ENCODE measurements at places on chromosomes 16 and 17. TPM values are rescaled to one million over a fixed set of nuclear protein-coding genes. Genes with fewer than 3 reads are reported as not detected.

KRTAP2-2 gene
- not detected for total RNA-seq

STH gene
- not detected for total RNA-seq

FBXW10B gene
- 2.4 TPM for total RNA-seq

AURKB gene
- total RNA-seq, result 3.7 TPM

SPIRE2 gene
- 2.6 TPM for total RNA-seq

DNA sequence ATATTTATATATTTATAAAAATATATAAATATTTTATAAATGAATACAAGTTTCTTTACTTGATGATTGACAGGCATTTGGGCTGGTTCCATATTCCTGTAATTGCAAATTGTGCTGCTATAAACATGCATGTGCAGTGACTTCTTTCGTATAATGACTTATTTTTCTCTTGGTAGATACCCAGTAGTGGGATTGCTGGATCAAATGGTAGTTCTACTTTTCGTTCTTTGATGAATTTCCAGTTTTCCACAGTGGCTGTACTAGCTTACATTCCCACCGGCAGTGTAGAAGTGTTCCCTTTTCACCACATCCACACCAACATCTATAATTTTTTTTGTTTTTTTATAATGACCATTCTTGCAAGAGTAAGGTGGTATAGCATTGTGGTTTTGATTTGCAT is 7.8 kb downstream of the ACSM2B start:
- no peak for DNase-seq

DNA sequence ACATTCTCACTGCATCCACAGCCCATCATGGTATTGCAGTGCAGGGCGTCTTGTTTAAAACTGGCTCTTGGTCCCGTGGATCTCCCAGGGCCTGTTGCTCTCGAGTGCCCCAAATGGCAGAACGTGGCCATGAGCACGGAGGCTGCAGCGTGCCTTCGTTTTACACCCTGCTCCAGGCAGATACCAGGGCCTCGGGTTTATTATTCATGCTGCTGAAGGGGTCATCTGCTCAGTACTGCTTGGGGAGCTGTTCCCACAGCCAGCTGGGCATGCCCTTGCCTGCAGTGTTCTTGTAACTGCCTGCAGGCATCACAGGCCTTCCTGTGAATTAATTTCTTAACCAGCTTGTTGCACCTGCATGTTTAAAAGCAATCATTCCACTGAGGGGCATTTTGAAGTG is 129.7 kb upstream of the CHMP6 start:
- peak; percentile 23 for DNase-seq

DNA sequence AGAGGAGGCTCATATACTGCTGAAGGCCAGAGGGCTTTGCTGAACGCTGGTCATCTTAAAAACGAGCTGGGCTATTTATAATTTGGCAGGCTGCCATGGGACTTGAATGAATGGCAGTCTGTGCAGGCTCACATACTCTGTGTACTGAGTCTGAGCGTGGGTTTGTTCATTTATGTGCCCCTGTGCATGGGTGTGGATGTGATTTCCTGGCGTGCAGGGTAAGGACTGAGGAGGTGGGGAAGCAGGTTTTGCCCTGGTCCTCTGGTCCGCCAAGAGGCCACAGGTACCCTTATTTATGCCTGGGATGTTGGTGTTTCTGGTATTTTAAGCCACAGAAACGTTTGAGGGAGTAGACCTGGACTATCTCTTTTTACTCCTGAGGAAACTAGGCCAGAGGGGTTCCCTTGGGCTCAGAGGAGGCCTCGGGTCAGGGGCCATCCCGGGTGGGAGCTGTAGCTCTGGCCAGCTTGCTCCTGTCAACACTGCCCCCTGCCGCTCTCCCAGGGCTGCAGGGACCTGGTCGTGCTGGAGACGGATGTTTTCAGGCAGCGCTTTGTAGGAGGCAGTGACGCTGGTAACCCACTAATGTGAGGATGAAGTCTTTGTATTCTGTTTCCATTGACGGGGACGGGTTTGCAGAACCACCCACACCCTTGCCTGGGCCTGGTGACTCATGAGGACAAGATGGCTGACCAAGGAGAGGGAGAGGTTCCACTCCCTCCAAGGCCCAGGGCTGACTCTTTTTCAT is 184.4 kb downstream of the MSI2 start:
- peak; percentile 97 for DNase-seq

GRCh38 chr17:7177191-7177953 is 1.8 kb downstream of the ASGR1 start:
- DNase-seq, result peak; percentile 41

- DNase-seq, result no peak
Measured at GRCh38 chr16:30068750-30069610, 3.4 kb downstream of the ALDOA start.

DNA sequence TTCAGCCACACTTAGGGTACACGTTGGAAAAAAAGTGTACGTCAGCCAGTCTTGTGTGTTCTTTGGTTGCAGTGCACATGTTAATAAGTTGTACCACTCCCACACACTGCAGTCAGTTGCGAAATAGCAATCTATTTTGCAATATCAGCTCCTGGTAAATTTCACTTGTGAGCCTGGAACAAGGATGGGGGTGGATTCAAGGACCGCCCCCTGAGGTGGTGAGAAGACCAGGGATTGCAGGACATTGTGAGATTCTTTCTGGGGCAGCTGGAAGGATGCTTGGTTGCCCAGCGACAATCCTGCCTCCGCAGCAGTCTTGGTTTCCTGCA is 78.6 kb upstream of the ZFHX3 start:
- peak; percentile 61 for DNase-seq

DNA sequence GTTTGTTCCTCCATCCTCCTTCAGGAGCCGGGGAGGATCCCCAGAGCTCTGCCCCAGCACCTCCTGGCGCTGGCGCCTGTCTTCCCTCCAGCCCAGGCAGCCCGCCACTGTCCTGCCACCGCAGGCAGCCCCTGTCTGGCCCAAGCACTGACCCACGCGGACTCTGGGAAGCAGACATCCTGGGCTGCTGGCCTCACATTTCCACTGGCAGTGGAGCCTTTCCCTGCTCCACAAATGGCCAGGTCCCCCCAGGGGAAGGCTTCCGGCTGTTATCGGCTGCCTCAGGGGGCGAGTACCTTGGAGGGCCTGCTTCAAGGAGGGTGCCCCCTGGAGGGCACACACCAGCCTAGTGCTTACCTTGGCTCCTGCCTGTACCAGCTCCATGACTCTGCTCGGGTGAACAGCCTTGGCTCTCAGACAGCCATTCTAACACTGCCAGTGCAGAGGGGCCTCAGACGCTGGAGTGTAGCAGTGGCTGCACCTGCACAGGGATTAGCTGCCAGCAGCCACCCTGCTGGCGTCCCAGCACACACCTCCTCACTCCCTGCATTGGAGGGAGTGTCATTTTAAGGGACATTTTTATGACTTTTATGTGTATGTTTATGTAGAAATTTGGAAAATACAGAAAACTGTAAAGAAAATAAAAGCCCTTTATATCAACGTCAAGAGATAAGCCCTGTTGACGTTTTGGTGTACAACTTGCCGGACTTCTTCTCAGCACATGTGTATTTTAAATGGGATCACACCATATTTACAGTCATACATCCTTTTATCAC is 21.0 kb downstream of the ACE start:
- no peak for DNase-seq

GRCh38 chr16:66930189-66930588 is 4.0 kb downstream of the CIAO2B start:
- peak; percentile 37 for DNase-seq

GRCh38 chr17:48645639-48646182 is 19.6 kb upstream of the HOXB9 start:
- DNase-seq, result no peak

GRCh38 chr17:63116228-63116627 is 150.2 kb downstream of the TANC2 start:
- DNase-seq, result no peak

- no peak for DNase-seq
Measured at GRCh38 chr16:26963109-26963508, 103.6 kb upstream of the C16orf82 start.

DNA sequence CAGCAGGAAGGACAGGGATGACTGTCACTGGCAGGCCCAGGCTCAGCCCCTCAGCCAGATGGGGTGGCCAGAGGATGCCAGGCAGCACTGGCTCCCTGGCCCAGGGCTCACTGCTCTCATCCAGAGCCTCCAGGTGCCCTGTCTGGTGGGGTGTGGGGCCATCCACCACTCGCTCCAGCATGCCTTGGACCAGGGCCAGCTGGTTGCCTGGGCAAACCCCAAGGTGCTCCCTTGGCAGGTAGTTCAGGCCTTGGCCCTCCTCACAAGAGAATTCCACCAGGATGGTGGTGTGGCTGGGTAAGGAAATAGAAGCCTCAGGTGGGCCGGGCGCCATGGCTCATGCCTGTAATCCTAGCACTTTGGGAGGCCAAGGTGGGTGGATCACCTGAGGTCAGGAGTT is 29.4 kb downstream of the LGALS9 start:
- DNase-seq, result no peak

All from astrocyte (in vitro differentiated cells and primary cell).